ENCODE measurements at places on chromosomes 7 and 10.
A peak's percentile ranks its signal among the peaks of the same experiment; 100 is the strongest.

- DNase-seq = no peak
Measured at GRCh38 chr7:1300636-1301035, 68.0 kb downstream of the UNCX start.

- DNase-seq = no peak
Measured at GRCh38 chr10:115402699-115403098, 309.5 kb downstream of the ATRNL1 start.

DNA sequence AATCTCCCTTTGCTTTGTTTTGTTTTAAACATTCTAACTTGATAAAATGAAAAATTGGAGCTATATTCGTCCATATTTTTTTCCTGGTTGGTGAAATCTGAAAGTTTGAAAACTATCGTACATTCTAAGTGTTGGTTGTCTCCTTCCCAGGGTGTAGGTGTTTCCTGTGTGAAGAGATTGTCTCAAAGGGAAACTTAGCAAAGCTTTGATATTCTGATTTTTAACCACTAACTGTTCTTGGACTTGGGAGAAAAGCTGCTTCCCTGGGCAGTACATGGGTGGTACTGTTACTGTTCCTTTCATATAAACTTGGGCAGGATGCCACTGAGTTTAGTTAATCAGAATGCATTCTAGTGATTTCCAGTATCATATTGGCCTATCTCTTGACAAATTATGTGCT is 253.5 kb upstream of the LRGUK start:
- no peak for DNase-seq

GRCh38 chr7:121489440-121489839 is 93.3 kb upstream of the FAM3C start:
- DNase-seq = no peak

DNA sequence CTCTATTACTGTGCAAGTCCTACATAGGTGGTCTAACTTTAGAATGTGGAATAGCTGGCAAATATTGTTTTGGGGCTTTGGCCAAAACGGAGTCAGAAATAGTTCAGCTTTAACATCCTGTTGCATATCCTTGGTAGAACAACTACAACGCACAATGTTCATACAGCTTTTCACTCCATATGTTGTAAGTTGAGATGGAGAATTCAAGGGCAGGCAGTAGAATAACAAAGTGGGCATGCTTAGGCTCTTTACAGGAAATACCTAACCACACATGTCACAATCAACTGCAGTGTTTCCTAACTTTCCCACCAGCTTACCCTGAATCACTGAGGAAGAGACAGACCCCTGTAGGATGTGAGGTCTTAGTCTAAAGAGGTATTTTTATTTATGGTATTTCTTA is 122.3 kb downstream of the PPP1R3A start:
- DNase-seq = no peak

DNA sequence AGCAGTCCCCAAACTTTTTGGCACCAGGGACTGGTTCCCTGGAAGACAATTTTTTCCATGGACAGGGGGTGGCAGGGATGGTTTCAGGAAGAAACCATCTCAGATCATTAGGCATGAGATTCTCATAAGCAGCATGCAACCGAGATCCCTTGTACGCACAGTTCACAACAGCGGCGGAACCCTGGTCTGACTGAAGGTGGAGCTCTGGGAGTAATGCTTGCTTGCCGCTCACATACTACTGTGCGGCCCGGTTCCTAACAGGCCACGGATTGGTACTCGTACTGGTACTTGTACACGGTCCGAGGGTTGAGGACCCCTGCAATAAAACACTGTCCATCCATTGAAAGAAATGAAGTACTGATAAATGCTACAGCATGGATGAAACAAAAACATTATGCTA is 32.8 kb downstream of the MKRN1 start:
- no peak for DNase-seq

DNA sequence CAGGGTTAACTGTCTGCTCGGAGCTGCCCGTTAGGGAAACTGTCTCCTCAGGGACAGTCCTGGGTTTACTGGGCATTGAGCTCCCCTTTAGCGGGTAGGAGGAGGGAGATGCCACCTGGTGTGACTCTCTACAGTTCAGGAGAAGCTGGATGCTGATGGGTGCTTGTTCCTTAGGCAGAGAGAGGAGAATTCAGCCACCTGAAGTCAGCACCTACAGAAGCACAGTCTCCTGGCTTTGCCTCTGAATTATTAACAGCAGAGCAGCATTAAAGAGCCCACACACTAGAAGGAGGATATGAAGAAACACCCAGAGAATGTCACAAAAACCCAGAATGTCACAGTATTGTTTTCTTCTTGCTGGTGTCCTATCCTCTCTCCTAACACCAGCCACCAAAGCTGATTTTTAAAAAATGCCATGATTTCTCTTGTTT is 696 bp downstream of the GIMAP4 start:
- no peak for DNase-seq

DNA sequence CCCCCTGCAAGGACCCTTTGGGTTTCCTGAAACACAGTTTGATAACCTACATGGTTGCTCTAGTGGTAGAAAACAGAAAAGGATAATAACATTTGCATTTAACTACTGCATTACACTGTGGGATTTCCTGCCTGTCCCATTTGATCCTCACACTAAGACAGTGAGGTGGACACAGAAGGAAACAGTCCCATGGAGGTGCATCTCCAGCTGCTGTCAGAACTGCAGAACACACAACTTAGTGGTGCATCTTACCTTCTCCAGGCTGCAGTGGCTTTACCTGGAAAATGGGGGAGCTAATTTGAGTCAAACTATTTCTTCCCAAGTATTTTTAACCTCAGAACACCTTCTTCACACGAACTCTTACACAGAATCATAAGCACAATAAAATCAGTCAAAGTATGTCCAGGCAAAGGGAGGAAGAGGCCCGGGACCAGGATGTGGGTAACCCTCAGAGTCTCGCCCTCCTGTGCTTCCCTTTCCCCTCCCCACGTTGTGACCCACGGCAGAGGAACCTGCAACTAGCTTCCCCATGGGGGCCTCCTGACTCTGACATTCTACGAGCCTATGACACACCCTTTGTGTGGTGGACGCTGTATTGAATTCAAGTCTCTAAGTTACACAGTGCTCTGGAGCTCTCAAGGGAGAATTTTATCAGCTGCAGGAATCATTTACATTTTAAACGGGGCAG is 33.7 kb downstream of the SCRN1 start:
- no peak for DNase-seq

GRCh38 chr7:150801242-150801945 is 825 bp downstream of the TMEM176A start:
- no peak for DNase-seq

DNA sequence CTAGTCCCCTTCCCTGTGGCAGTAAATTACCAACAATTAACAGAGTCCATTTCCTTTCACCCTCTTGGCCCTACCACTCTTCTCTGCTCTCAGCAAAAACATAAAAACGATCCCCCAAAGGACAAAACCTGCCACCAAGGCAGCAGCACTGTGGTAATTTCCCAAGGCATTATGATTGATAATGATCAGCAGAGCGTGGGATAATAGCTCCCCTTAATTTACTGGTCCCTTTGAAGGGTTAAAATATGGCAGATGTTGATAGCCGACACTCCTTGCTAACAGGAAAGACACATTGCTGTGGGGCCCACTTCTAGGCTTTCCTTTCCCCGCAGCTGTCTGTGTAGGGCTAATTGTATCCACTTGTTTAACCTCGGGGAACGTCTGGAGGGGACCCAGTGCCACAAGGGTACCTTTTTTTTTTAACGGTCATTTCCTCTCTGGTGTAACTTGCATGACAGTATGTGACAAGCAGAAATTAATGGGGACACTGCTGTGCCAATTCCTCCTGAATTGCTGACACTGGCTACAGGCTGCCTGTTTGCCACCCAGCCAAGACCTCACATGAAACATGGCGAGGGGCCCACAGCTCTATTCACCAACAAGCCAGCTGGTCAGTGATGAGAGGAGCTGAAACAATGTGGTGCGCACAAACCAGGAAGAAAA is 81.3 kb downstream of the CDK6 start:
- no peak for DNase-seq

DNA sequence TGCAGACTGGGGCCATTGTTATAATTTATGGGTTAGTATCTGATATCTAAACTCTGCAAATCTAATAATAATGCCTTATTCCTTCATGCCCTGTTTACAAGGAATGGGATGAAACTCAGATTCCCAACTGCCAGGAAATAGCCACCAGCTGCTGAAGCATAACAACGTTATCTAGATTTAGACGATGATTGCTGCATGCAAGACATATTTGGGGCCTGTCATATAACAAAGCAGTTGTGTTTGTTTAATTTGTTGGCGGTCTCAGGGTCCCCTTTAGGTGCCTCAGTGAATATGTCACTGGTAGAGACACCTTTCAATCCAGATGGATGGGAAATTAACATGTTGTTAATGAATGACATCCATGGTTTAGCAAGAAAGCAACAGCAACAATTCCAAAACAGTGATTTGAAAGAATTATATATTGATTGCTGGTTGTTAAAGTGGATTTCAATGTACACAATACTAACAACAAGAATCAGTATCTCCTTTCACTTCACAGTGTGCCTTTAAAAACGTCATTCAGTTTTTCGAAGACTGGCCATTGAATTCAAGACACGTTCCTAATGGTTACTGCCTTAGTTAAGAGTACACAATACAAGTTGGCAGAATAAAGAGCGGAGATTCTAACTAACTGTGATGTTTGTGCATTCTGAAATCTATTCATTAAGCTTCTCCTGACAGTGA is 860.6 kb upstream of the CELF2 start:
- no peak for DNase-seq

GRCh38 chr10:32060347-32060746 is 4.1 kb upstream of the KIF5B start:
- no peak for DNase-seq

- DNase-seq = no peak
Measured at GRCh38 chr10:77231884-77232610, 405.6 kb downstream of the KCNMA1 start.

GRCh38 chr10:11145495-11145855 is 127.8 kb downstream of the CELF2 start:
- DNase-seq = peak; percentile 38

DNA sequence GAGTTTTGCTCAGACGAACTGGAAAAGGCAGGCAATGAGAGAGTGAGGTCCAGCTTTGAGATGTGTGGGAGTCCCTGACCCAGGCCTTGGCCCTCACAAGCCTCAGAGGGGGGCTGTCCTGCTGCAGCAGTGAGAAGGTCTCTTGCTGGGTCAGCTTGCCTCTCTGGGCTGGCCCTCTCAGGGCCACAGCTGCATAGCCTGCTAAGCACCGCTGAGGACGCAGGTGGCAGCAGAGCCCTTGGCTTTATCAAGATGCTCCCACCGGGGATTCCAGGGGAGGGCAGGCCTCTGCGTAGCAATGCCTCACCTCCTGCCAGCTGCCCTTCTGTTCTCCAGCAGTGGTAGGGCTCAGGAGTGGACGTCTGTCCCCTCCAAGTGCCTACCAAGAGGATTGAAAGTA is 128.7 kb downstream of the COBL start:
- DNase-seq = no peak
